ENCODE measurements at places on chromosomes 11 and 22.

- no peak for DNase-seq
Measured at GRCh38 chr22:33785283-33785968, 134.8 kb downstream of the LARGE1 start.

GRCh38 chr22:30397656-30398635 lies 1.1 kb downstream of the SEC14L2 start:
- DNase-seq: no peak

DNA sequence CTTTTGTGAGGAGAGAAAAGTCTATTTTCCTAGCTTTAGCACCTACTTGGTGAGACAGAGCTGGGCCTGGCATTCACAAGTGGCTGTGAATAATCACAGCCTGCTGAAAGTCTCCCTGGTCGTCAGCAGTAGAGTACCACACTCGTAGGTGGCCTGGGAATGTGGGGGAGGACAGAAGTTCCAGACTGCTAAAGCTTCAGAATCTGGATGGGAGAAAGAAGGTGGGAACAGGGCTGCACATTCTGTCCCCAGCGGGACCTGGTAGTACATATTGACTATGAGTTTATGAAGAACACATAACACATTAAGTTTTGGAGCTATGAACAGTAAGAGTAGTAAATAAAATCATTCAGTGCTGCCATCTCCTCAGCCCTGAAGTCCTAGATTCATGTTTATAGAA lies 19.0 kb upstream of the LIMK2 start:
- no peak for DNase-seq

DNA sequence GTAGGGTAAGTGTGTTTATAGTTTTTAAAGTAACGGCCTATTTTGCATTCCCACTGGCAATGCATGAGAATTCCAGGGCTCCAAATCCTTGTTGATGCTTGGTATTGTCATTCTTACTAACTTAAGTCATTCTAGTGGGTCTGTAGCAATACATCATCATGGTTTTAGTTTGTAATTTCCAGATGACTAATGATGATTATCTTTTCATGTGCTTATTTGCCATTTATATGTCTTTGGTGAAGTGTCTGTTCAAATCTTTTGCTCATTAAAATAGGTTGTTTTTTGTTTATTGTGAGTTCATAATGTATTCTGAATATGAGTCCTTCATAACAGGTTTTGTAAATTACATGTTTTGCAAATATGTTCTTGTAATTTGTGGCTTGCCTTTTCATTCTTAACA lies 31.2 kb downstream of the MTMR3 start:
- no peak for DNase-seq

DNA sequence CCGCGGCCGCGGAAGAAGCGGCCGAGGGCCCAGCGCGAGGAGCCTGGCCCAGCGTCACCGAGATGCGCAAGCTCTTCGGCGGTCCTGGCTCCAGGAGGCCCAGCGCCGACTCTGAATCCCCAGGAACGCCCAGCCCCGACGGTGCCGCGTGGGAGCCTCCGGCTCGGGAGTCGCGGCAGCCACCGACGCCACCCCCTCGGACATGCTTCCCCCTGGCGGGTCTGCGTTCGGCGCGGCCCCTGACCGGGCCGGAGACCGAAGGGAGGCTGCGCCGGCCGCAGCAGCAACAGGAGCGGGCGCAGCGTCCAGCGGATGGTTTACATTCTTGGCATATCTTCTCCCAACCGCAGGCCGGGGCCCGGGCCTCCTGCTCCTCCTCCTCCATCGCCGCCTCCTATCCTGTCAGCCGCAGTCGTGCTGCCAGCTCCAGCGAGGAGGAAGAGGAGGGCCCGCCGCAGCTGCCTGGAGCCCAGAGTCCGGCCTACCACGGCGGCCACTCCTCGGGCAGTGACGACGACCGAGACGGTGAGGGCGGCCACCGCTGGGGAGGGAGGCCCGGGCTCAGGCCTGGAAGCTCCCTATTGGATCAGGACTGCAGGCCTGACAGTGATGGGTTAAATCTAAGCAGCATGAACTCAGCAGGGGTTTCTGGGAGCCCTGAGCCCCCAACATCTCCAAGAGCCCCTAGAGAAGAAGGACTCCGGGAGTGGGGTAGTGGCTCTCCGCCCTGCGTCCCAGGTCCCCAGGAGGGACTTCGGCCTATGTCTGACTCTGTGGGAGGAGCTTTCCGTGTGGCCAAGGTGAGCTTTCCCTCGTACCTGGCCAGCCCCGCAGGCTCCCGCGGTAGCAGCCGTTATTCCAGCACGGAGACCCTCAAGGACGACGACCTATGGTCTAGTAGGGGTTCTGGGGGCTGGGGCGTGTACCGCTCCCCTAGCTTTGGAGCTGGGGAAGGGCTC lies 1.2 kb downstream of the ARHGEF17 start:
- no peak for DNase-seq

DNA sequence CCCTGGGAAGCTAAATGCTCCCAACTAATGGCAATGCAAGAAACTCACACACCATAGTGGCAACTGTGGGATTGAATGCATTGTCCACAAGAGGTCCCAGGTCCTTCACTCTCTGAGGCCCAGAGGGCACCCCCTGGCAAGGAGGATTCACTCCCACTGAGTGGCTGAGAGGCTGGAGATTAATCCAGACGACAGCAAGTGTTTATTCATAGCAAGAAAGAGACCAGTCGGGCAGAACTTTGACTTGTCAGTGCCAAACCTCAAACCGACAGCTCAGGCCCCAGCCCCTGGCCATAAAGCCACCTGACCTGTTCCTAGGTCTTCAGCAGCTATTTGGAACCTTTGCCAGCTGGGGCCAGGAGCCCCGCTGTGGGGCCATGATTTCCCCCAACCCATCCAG lies 54.5 kb upstream of the MPEG1 start:
- DNase-seq: no peak
